ENCODE measurements at places on chromosomes 13 and 19.

DNA sequence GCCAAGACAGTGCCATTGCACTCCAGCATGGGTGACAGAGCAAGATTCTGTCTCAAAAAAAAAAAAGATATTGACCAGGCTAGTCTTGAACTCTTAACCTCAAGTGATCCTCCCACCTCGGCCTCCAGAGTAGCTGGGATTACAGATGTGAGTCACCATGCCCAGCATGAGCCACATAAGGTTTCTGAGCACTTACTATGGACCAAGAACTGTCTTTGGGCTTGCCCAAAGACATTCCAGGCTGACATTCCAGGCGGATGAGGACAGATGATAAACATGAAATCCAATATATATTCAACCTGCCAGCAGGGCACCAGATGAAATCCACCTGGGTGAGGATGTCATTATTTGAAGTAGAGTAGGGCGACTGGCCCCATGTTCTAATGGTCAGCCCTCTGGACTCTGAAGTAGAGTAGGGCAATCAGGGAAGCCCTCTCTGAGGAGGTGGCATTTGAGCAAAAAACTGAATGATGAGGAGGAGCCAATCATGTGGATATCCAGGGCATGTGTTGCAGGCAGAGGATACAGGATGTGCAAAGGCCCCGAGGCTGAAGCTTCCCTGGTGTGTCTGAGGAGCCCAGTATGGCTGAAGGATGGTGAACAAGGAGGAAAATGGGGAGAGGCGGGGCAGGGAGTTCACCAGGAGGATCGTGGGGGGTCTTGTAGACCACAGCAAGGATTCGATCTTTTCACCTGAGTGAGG lies 4.0 kb downstream of the C19orf38 start:
- no peak for DNase-seq

GRCh38 chr19:13621413-13621812 lies 115.1 kb upstream of the CACNA1A start:
- DNase-seq: no peak

- no peak for DNase-seq
Observed at GRCh38 chr13:97124206-97124605, 97.9 kb upstream of the MBNL2 start.

GRCh38 chr19:10074153-10074552 lies 12.0 kb upstream of the SHFL start:
- no peak for DNase-seq

GRCh38 chr13:36885901-36886300 lies 34.1 kb downstream of the SMAD9 start:
- no peak for DNase-seq

DNA sequence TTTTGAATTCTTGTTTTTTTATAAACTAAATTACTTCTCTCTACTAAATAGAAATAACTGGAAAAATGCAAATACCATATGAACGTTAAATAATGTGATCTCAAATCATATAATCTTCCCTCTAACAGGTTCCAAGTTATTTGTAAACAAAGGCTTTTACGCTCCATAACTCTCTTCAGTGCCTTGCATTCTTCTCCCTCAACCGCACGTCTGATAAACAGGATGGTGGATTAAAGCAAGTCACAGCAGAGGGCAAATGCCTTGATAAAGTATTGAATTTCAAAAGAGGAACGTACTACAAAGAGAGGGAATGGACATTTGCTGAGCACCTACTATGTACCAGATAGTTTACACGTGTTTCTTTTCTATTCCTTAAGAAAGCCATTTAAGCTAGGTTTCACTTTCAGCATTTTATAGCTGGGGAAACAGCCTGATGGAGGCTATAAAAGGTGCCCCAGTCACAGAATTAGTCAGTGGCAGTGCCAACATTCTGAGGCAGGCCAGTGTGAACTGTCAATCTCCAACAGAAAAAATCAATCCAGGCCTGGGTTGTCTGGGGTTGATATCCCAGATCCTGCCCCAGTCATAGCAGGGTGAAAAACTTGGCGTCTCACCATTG lies 15.8 kb downstream of the MRPS31 start:
- DNase-seq: no peak

DNA sequence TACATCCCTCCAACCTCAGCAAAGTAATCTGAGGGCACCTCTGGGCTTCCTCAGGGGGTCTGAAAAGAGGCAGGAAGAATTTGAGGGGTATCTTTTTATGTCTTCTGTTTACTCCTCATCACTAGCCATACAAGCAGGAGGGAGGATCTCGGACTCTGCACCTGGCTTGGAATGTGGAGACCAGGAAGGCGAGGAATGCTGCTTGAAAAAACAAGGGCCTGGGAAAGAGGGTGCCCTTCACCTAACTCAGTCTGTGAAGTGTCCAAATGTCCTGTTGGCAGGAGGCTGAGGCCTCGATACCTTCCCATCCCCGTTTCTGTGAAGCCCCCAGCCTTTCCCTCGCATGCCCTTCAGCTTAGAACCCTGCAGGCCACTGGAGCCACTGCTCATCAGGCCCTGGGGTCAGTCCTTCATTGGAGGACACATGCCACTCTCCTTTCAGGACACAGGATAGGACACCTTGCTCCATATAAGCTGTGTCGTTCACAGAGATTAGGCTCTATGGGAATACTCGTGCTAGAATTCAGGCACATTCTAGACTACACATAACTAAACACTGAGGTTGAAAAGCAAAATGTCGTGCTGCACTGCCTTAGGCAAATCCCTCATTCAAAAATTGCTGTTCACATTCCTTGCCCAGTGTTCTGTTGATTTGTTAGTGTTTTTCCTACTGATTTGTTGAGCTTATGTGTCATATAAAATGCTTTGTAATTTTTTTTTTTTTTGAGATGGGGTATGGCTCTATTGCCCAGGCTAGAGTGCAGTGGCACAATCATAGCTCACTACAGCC lies 49.7 kb downstream of the ESD start:
- DNase-seq: no peak

- no peak for DNase-seq
Observed at GRCh38 chr13:88429862-88430261, 758.7 kb downstream of the SLITRK5 start.

DNA sequence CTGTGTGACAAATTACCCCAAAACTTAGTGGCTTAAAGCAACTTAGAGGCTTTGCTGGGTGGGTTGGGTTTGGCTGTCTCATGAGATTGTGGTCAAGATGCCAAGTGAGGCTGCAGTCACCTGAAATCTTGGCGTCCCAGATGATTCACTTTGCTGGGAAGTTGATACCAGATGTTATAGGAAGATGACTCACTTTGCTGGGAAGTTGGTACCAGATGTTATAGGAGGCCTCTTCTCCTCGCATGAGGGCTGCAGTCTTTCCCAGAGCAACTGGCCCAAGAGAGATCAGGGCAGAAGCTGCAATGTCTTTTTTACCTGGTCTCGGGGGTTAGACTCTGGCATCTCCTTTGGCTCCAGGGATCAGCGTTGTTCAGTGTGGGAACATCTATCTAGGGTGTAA lies 16.8 kb downstream of the TEX29 start:
- no peak for DNase-seq

- DNase-seq: no peak
Observed at GRCh38 chr13:71695662-71696061, 171.3 kb downstream of the DACH1 start.

- DNase-seq: no peak
Observed at GRCh38 chr19:16869331-16869972, 19.3 kb upstream of the F2RL3 start.

DNA sequence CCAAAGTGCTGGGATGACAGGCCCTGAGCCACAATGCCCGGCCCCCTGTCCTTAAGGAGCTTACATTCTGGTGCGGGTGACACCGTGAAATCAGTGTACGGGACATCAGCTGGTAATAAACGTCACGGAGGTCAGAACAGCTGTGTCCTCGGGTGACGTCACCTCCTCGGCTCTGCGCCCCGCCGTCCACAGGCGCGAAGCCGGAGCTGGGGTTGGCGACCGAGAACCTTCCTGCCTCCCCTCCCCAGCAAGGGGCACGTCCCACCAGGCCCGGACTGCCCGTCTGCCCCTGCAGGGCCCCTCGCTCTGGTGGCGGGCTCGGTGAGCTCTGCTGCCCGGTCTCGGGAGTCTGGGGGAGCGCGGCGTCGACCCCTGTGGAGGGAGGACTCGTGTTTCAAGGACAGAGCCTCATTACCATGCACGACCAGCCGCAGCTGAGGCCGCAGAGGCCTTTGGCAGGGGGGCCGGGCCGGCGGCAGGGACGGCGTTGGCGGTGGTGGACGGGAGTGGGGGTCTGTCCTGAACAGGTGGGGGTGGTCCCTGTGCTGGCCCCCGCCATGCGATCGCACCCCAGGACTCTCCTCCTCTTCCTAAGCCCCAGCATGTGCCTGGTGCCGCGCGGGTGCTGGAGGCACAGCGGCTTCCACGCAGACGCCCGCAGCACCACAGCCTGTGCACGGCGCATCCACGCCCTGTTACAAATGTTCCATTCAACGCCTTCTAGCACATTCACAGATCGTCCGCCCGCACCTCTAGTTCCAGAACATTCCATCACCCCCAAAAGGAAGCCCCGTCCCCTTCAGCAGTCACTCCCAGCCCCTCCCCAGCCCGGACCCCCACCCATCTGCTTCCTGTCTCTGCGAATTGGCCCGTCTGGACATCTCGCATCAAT lies 5.4 kb downstream of the LINGO3 start:
- no peak for DNase-seq

- DNase-seq: no peak
Observed at GRCh38 chr19:56972291-56972841, 131.8 kb upstream of the PEG3 start.

DNA sequence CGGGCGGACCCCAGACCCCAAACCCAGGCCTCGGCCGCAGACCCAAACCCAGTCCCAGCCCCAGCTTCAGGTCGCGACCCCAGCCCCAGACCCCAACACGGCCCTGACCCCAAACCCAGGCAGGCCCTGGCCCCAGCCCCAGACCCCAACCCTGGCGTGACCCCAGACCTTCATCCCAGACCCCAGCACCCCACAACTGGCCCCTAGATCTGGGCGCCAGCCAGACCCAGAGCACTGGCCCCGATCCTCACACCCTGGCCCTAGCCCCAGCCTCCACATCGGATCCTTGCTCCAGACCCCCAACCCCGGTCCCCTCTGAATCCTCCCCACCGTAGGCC lies 7.5 kb downstream of the MBD3 start:
- no peak for DNase-seq

DNA sequence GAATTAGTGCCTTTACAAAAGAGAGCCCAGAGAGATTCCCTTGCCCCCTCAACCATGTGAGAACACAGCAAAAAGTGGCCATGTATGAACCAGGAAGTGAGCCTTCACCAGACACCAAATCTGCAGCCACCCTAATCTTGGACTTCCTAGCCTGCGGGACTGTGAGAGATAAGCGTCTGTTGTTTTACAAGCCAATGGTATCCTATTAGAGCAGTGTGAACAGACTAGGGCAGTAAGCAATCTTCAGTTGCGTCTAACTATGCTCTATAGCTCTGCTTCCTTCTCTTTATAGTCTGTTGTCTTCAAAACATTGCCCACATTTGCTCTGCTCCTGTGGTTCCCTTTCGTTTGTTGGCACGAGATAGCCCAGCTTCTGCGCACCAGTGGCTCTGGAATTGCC lies 109.5 kb upstream of the FNDC3A start:
- DNase-seq: no peak

- no peak for DNase-seq
Observed at GRCh38 chr13:113506025-113506685, 15.6 kb upstream of the DCUN1D2 start.

- no peak for DNase-seq
Observed at GRCh38 chr19:8654591-8655339, 24.3 kb downstream of the NFILZ start.

GRCh38 chr13:46621792-46622629 lies 69.0 kb downstream of the LRCH1 start:
- no peak for DNase-seq

- peak; percentile 7 for DNase-seq
Observed at GRCh38 chr19:10230861-10231611, at the start of gene S1PR2. TSS of gene S1PR2 (minus strand) at chr19:10231331. CDS start at chr19:10224905, 6,426 bp downstream.

- no peak for DNase-seq
Observed at GRCh38 chr13:68697551-68697950, 1410.1 kb upstream of the ATXN8OS start.

GRCh38 chr13:98195054-98195791 lies 18.2 kb upstream of the RNF113B start:
- DNase-seq: no peak

- DNase-seq: no peak
Observed at GRCh38 chr13:31365630-31366029, 165.9 kb downstream of the B3GLCT start.

All from C1 segment of cervical spinal cord (tissue), 14 donors.